Right lung (tissue), 10 donors: ENCODE measurements at places on chromosomes 16 and 17.
A peak's percentile ranks its signal among the peaks of the same experiment; 100 is the strongest.

- DNase-seq = no peak
Observed at GRCh38 chr16:57143149-57143921, 42.5 kb downstream of the PSME3IP1 start.

GRCh38 chr16:8373676-8374431, 216.5 kb downstream of the TMEM114 start:
- no peak for DNase-seq

DNA sequence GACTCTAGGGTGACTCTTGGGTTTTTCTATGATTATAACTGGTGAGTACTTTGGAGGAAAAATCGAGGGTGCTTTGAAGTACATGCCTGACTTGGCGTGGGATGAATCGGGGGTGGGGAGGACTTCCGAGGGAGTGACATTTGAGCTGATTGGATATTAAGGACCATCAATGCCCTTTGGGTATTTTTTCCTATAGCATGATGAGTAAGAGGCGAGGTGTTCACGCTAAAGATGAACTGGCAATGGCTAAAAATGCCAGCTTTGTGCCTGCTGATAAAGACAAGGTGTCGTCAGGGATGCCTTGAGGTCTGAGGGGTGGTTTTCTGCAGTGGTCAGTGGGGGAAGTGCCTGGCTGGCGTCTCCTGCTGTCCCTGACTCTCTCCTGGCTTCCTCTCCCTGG, 25.3 kb downstream of the USP43 start:
- no peak for DNase-seq

DNA sequence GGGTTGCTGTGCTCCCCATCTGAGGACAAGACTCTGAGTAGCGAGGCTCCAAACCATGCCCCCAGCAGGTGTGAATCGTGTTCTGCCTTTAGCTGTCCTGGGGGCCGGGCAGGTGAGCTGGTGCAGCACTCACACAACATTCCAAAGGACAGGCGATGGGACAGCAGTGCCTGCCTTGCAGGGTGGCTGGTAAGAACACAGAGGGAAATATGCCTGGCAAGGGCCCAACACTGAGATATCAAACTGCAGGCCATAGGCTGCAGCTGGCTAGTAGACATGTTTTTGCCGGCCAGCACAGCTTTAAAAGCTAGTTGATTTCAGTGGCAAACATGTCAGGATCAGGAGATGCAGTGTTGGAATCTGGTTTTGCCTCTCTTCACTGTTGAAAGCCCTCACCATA, 23.6 kb downstream of the CLEC16A start:
- no peak for DNase-seq

DNA sequence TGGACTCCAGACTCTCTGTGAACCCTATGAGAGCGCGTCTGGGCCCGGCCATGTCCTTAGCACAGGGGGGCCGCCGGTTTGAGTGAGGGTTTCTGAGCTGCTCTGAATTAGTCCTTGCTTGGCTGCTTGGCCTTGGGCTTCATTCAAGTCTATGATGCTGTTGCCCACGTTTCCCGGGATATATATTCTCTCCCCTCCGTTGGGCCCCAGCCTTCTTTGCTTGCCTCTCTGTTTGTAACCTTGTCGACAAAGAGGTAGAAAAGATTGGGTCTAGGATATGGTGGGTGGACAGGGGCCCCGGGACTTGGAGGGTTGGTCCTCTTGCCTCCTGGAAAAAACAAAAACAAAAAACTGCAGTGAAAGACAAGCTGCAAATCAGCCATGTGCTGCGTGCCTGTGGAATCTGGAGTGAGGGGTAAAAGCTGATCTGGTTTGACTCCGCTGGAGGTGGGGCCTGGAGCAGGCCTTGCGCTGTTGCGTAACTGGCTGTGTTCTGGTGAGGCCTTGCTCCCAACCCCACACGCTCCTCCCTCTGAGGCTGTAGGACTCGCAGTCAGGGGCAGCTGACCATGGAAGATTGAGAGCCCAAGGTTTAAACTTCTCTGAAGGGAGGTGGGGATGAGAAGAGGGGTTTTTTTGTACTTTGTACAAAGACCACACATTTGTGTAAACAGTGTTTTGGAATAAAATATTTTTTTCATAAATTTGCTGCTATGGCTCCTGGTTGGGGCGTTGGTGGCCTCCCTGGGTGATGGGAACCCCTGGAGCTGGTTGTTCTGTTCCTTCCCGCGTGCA, 23.1 kb downstream of the STAT5A start:
- DNase-seq = peak; percentile 91
